ENCODE measurements at places on chromosomes 1 and 21.
A peak's percentile ranks its signal among the peaks of the same experiment; 100 is the strongest.

- DNase-seq: no peak
Measured at GRCh38 chr1:205017001-205017400, 26.0 kb upstream of the CNTN2 start.

GRCh38 chr1:30125021-30125820 is 598.2 kb downstream of the MATN1 start:
- DNase-seq: no peak

DNA sequence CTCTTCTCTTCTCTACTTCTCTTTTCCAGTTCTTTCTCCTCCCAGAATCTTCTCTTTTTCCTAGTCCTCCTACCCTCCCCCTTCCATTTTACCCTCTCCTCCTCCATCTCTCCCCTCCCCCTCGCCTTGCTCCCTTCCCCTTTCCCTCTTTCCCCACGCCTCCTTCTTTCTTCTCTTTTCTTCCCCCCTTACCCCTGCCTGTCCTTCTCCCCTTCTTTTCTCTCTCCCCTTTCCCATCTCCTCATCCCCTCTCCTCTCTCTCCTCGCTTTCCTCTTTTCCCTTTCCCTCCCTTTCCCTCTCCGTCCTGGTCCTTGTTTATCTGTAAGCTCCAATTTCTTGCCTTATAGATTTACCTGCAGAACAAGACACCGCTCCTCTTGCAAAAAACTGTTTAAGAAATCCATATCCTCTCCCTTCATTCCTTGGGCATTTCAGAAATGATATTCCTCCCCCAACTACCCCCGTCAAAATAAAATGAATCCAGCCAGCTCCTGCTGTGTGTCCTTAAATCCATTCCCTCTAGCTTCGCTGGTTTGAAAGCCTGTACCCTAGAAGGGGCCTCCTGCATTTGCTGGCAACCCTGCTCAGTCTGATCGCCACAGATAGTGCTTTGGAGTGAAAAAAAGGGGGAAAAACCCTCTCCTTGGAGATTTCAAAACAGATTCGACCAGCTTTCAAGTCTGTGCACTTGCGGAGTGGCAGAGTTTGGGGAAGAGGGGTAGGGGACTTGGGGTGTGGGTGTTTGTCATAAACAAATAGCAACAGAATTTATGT is 89.4 kb downstream of the PAPPA2 start:
- DNase-seq: no peak

DNA sequence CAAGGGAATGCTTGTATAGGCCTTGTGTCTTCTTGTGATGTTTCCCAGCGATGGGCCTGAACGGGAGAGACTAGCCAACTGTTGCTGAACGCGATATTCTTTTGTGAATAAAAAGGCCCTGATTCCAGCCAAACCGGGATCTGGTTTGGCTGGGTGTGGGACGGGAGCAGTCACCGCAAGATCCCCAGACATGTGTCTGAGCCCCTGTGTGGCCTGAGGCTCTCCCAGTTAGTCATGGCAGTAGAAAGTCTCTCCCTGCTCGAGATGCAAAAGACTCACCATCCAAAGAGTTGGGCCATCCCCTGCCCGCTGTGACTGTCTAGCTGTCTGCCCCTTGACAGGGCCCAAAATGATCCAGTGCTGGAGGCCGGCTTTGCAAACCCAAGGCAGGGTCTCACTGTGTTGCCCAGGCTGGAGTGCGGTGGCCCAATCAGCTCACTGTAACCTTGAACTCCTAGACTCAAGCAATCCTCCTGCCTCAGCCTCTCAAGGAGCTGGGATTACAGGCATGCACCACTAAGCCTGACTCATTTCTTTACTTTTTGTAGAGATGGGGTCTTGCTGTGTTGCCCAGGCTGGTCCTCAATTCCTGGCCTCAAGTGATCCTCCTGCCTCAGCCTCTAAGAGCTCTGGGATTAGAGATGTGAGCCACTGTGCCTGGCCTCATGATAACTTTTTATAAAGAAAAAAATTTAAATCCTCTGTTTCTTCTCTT is 56.4 kb downstream of the KIF26B start:
- DNase-seq: no peak

DNA sequence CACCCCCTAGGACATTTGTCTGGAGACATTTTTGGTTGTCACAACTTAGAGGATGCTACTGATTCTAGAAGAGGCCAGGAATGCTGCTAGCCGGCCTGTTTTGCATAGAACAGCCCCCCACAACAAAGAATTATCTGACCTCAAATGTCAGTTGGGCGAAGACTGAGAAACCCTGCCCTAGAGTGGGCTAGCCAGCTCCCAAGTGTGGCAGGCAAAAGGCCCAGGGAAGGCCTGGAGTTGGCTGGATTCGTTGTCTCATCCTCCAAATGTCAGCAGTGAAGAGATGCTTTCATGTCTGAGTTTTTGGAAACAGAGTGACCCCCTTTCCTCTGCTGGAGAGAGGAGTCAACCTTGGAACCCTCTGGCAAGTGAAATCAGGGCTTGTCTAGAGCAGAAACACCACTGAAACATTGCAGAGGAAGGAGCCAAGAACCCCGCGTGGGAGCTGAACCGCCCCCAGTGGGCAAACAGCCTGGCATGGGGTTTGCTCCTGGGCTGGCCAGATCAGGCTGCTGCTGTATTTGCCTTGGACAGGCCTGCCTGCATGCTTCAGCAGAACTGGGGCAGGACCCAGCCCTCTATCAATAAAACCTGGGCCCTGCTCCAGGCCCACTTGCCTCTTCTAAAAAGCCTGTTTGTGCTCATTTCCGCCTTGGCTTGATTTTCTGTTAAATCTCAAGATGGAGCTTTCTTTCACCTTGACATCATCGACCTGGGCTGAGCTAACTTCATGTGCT is 32.9 kb downstream of the RASSF5 start:
- no peak for DNase-seq

- DNase-seq: no peak
Measured at GRCh38 chr1:194280463-194280862, 1094.0 kb upstream of the B3GALT2 start.

- no peak for DNase-seq
Measured at GRCh38 chr1:82465024-82465423, 664.3 kb downstream of the ADGRL2 start.

- no peak for DNase-seq
Measured at GRCh38 chr1:86971778-86972177, 57.3 kb downstream of the HS2ST1 start.

DNA sequence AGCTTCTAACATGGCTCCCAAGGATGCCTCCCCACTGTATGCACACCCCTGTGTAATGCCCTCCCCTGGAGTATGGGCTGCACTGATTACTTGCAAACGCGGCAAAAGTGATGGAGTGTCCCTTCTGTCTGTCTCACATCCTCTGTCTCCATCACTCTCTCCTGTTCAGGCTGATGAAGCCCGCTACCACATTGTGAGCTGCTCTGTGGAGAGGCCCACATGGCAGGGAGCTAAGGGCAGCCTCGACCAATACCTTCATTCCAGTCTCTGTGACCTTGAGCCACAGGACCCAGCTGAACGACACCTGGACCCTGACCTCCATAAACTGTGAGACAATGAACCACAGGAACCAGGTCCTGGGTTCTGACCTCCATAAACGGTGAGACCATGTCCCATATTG is 154.1 kb upstream of the ETV3 start:
- DNase-seq: no peak

GRCh38 chr1:9391620-9392019 is 98.9 kb downstream of the SPSB1 start:
- DNase-seq: no peak

- no peak for DNase-seq
Measured at GRCh38 chr21:46171585-46171984, 12.7 kb downstream of the SPATC1L start.

DNA sequence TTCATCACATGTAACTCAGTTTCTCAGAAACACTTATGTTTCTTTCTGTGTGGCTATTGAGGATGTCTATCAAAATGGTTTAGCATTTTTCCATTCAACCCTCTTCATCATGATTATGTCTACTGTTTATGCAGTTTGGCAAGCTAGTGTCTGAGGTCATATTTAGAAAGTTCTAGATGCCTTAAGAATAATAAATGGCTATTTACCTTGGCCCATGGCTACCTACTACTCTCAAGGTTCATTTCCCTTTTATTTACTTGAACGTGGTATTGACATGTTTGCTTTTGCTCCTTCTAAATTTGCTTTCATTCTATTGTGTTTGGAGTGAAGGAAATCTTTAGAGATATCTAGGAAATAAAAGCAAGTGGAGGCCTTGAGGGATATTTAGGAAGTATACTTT is 193.7 kb upstream of the OLFM3 start:
- no peak for DNase-seq

GRCh38 chr1:7011826-7012225 is 226.6 kb downstream of the CAMTA1 start:
- no peak for DNase-seq

GRCh38 chr1:209869291-209870149 is 41.7 kb downstream of the UTP25 start:
- no peak for DNase-seq

DNA sequence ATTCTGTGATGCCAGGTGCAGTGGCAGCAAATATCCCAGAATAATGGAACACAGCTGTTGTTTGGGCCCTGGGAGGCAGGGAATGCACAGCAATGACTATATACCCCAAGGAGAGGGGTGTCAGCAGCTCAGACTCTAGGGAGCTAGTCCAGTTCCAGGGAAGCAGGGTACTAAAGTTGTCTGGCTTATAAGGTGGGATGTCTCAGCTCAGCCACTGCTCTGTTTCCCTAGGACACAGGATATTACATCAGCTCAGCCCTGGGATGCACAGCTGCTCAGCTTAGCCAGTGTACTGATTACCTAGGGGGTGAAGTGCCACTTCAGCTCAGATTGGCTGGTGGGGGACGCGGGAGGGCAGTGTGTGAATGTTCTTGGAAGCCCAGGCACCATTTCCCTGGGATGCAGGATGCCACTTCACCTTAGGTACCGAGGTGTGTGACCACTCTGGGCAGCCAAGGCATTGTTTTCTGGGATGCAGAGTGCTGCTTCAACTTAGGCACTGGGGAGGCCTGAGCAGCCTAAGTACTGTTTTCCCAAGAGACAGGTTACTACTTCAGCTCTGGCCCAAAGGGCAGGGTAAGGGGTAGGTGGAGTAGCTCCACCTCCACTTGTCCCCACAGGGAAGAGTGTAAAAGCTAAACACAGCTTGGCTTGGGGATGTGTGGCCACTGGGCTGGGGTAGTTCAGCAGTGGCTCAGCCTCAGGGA is 59.4 kb downstream of the DIPK1A start:
- no peak for DNase-seq

GRCh38 chr21:21018821-21019220 is 20.6 kb downstream of the NCAM2 start:
- DNase-seq: no peak

DNA sequence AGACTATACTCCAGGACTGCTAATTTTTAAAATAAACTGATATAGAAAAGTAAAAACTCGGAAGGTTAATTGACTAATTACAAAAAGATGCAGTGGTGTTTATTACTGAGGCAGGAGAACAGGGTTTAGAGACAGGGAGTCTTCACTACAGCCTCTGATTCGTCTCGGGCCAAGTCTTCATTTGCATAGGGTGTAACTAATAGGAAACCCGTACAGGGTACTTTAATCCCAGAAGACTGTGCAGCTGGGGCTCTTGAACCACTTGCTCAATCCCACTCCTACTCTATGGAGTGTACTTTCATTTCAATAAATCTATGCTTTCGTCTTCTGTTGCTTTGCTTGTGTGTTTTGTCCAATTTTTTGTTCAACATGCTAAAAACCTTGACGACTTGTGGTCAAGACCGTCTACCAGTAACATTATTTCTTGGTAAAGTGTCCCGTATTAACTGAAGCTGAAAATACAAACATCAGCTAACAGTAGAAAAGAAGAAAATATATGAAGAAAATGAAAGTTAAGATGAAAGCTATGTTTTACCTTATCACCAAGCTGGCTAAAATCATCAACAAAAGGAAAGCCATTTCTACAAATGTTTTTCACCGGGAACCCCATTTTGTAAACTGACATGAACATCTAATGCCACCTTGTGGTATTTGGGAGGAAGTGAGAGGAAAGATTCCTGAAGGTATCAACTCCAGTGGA is 8.0 kb downstream of the SDHB start:
- DNase-seq: no peak

- DNase-seq: peak; percentile 95
Measured at GRCh38 chr1:155124503-155125463, 2.9 kb upstream of the EFNA1 start.

DNA sequence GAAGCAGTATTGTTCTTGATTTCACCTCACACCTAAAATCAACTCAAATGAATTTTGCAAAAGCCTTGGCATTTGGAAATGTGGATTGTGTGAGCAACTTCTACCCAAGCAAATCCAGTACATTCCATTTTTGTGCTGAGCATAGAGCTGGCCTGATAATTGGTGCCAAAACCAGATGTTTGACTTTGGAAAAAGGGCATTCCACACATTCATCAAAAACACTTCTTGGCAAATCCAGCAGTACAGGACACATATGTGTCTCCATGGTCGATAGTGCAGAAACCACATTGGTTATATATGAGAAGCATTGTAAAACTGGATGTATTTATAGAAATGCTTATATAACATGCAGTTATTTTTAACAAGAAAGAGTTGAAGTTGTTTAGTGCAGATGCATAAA is 210.4 kb downstream of the KCNK2 start:
- no peak for DNase-seq

- no peak for DNase-seq
Measured at GRCh38 chr21:21606041-21606440, 607.8 kb downstream of the NCAM2 start.

DNA sequence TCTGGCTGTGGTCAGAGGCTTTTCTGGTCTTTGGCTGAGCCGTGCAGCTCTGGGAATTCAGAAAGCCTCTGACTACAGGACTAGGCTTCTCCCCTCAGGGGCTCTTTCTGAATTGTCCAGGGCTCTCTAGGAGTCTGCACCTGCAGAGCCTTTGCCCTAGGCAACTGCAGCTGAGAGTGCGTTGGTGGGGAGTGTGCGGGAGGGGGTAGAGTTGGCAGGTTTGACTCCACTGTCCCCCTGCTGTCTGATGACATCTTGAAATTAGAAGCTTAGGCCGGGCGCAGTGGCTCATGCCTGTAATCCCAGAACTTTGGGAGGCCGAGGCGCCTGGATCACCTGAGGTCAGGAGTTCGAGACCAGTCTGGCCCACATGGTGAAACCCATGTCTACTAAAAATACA is 32.9 kb downstream of the KIAA1614 start:
- peak; percentile 90 for DNase-seq

DNA sequence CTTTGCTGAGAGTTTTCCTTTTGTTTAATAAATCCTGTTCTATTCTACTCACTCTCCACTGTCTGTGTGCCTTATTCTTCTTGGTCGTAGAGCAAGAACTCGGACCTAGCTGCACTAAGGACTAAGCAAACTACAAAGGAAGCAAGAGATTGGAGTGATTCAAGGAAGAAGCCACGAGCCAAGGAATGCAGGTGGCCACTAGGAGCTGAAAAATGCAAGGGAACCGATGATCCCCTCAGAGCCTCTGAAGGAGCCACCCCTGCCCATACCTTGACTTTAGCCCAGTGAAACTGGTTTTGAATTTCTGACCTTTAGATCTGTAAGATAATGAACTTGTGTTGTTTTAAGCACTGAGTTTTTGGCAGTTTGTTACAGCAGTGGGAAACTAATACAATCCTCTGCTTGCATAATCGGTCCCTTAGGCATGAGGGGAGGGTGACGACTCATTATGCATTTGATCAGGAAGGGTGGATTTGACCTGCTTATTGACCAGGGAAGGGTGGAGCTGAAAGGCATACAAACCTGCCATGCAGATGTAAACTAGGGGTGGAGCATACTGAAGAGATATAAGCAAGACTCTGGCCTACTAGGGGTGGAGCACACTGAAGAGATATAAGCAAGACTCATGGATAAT is 6.2 kb upstream of the CA6 start:
- DNase-seq: no peak

GRCh38 chr1:37605061-37605650 is 9.4 kb upstream of the GNL2 start:
- DNase-seq: peak; percentile 17

- no peak for DNase-seq
Measured at GRCh38 chr21:19461481-19462205, 1058.1 kb upstream of the TMPRSS15 start.

- DNase-seq: no peak
Measured at GRCh38 chr1:53395671-53396215, 63.5 kb upstream of the DMRTB1 start.

Data from ELF-1 (cell line).